MG63 (cell line): ENCODE measurements at places on chromosomes 4 and X. TPM values are rescaled to one million over a fixed set of nuclear protein-coding genes. Genes with fewer than 3 reads are reported as not detected.

DNA sequence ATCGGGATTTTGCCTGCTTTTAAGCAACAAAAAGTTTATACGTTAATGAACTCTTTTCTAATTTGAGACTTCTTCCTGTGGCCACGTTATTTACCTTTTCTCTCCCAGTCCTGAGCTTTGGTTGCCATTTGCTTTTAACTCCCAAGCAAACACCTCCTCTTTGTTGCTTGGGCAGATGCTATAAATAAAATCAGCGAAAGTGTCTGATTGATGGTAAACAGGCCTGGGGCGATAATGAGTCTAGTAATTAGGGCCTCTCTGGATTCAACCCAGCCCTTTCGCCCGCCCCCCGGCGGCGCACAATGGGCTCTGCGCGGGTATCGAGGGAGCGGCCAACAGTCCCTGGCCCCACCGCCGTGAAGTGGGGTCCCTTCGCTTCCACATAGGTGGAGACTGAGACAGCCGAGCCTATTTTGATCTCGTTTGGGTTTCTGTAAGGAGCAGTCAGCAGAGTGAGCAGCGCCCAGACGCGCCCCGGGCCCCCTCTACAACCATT lies 790 bp downstream of the CLGN start:
- peak; percentile 23 for DNase-seq

DNA sequence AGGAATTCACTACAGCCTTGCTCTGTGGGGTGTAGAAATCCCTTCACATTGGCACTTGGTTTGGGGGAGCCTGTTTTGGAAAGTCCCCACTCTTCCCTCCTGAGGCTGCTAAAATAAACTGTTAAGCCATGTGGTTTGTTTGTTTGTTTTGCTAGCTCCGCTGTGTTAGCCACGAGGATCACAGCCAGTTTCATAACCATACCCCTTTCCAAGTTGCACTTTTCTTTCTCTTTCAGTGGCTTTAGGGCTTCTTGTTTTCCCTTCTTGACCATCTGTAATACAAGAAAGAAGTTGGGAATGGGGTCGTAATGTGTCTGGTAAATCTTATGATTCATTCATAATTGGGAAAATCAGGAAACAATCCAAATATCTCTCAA lies 24.8 kb upstream of the UXT start:
- DNase-seq = no peak

GRCh38 chr4:41363384-41363981 lies 106.8 kb downstream of the UCHL1 start:
- peak; percentile 72 for DNase-seq

GRCh38 chrX:37383313-37383712 lies 34.1 kb downstream of the PRRG1 start:
- no peak for DNase-seq

GRCh38 chr4:55008166-55009056 lies 117.0 kb downstream of the KDR start:
- no peak for DNase-seq

GRCh38 chr4:140271553-140271952 lies 101.9 kb upstream of the SCOC start:
- no peak for DNase-seq

- no peak for DNase-seq
Observed at GRCh38 chr4:184950926-184951325, 67.4 kb upstream of the HELT start.

GRCh38 chr4:17323554-17324385 lies 188.1 kb downstream of the QDPR start:
- peak; percentile 63 for DNase-seq

DNA sequence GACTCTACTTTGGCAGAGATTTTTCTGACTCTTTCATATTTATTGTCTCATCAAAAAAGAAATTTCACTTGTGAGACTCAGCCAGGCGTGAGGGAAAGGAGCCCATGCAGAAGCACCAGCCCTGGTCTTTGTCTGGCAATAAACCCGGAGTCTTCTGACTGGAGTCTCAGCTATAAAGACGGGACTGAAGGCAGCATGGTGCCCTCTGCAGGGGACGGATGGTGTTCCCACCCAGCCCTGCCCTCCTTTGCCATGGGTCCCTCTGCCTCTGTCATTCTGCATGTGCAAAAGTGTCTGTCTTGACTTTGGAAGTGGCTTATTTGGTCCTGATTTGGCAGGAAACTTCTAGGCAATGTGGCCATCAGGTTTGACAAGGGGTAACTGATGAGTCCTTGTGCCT lies 14.2 kb downstream of the ZNF185 start:
- DNase-seq = no peak

- DNase-seq = no peak
Observed at GRCh38 chr4:170931321-170931720, 841.6 kb upstream of the AADAT start.

DNA sequence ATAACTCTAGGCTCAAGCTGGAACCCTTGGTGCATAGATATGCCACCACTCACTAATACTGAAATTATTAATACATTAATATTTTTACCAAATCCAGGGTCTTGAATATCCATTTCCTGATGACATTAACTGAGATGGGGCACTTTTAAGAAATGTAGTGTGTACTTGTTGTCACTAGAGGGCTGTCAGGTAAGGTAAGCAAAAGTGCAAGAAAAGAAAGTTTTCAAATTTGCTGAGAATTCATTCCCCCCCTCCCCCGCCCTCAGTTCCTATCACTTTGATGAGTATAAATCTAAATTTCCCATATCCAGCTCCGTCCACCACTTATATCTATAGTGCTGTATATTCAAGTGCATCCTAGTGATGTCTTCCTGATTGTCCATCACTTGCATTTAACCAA lies 20.5 kb upstream of the WDR44 start:
- DNase-seq = no peak

DNA sequence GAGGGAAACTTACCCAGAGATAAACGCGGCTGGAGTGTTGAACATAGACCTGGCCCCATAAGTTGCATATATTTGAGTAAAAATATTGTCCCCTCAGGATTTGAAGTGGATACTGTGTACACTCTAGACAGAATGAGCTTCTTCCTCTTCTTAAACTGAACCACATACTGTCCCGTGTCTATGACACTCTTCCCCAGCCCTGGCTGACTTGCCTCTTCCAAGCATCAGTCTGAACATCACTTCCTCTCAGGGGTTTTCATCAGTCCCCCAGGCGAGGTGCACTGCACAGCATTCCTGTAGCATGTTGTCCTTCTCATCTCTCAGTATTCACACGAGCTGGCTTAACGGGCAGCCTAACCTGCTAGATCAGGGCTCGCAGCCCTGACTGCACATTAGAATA lies 80.5 kb upstream of the TMEM150C start:
- DNase-seq = no peak

GRCh38 chr4:163810755-163811154 lies 316.3 kb downstream of the TMA16 start:
- DNase-seq = peak; percentile 19

DNA sequence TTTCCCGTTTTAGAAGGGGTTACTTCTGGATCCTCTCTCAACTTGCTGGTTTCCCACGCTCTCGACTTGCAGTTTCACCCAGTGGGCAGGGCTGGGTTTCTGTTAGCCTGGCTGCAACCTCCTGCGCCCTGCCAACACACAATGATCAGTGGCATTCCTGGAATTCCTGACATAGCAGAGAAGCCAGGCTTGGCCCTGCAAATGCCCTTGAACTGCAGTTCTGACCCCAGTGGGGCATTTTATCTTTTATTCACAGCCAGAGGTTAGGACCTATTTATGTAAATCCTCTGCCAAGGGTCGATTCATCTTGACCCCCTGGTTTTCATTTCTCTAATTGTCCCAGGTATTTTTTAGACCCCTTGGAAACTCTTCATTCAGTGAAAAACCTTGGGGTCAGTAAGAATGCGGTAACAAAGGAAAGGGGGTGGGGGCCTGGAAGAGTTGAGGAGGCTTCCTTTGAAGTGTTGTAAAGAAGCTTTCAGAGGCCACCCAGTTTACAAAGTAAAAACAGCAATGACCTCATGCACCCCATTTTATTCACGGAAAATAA lies 217.6 kb downstream of the ZNF674 start:
- DNase-seq = peak; percentile 82

- no peak for DNase-seq
Observed at GRCh38 chrX:155055494-155055893, 15.4 kb downstream of the CMC4 start.

DNA sequence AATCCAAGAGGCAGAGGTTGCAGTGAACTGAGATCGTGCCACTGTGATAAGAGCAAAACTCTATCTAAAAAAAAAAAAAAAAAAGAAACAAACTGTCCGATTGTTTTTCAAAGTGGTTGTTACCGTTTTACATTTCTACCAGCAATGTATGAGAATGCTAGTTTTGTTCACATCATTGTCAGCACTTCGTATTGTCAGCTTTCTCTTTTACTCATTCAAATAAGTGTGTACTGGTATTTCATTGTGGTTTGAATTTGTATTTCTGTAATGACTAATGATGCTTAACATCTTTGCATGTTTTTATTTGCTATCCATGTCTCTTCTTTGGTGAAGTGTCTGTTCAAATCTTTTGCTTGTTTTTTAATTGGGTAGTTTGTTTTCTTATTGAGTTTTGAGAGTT lies 65.8 kb downstream of the GPR101 start:
- no peak for DNase-seq

DNA sequence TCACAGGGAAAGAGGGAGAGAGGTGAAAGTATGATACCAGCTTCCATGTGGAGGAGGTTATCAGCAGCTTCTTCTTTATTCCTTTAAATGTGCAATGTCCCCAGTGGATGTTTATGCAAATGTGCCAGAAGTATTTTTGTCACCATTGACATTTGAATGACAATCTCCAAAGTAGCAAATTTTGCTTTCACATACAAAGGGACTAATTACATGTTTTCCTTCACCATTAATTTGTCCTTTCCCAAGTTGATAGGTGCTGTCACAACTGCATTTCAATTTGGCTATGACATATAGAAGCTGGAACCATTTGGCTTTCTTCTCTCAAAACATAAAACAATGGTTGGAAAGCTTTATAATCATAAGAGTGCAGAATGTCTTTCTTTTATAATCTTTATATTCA lies 469.0 kb upstream of the NWD2 start:
- no peak for DNase-seq

DNA sequence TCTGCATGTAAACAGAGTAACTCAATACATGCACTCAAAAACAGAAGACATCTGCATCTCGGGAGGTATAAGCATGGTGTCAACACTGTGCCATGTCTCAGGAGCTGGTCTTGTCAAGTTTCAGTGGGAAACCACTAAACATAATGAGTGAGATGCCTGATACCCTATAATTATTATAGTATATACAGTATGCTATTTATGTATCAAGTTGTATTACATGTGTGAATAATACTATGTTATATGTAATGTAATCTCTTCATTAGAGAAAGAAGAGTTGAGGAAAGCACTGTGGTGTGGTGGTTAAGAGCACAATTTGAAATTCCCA lies 2.5 kb downstream of the PPBP start:
- DNase-seq = no peak

DNA sequence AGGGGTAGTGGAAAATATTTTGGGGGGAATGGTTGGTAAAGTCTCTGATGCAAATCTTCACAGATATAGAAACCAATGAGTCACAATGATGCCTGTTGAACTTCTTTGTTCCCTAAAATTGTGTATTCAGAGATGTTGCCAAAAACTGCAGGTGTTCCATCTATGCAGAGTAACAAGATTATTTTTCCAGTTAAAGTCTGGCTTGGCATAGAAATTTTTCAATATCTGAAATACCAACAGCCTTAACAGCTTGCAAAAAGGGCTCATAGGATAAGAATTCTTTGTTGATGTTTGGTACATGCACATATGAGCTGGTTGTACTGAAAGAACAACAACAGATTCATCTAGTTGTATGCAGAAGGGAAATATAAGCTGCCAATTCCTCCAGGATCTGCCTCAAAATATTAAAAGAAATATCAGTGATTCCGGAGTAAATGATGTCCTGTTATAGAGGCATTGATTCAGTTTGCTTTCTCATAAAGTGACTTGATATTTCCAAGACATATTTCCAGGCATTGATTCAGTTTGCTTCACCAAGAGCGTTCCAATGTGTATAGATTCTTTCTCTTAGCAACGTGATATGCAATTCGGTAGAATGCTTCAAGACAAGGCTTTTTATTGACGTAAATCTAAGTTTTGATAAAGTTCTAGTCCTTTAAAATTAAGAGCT lies 564.4 kb downstream of the TMA16 start:
- no peak for DNase-seq

GRCh38 chr4:41142376-41143310 lies 71.7 kb downstream of the APBB2 start:
- DNase-seq = peak; percentile 54

DNA sequence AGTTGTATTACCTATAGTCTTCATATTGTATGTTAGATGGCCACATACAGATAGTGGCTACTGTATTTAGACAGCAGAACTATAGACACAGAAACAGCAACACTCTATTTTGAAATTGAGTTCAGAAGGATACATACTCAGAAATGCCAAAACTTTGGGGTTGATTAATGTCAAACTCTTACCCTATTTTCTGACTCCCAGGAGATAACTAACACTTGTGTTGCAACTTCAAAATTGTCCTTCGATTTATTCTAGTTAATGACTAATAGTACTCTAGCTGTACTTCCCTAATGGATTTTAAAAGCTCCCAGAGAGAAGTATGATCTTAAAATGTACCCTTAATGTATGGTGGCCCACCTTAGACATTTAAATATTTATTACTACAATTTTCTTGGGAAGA lies 229.9 kb upstream of the UGT8 start:
- DNase-seq = no peak

DNA sequence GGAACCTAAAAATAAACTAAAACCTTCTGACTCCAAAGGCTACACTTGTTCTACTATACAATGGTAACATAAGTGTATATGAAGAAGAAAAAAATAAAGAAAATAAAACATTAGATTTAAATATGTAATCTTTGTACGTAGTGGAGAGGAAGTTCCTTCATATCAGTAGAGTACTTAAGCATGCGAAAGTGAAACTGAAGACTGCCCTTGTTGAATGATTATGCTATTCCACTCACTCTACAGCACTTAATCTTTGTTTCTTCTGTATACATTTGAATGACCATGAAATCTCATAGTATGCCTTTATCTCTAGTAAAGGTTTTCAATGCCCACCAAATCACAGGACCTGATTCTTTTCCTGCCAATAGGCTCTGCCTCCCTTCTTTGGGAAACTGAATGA lies 78.9 kb downstream of the NDST3 start:
- no peak for DNase-seq

- peak; percentile 36 for DNase-seq
Observed at GRCh38 chr4:141352909-141353525, 132.3 kb downstream of the ZNF330 start.

DNA sequence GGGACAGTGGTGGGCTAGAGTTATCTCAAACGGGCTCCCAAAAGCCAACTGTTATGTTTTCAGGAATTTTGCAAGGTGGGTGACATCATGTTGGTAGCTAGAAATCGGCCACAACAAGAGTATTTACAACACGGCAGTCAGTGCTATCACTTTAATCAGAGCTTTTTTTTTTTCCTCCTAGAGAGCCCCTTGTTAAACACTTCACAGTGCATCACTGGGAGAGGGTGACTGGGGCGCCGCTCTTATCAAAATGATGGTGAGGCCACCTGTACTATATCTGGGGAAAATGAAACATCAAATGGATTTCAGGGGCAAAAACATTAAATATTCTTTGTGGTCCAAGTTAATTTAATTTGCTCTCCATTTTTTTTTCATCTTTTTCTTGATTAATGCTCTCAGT lies 44.9 kb downstream of the MAMLD1 start:
- DNase-seq = no peak

CT45A2 gene
- total RNA-seq = not detected in 2 replicates

TMPRSS11F gene
- not detected in 2 replicates for total RNA-seq

USP46 gene
- 14.6 and 28.2 TPM in 2 replicates for total RNA-seq

FAM47E gene
- total RNA-seq = 0.16 TPM in 1 of 2 replicates, not detected in the other

EVC2 gene
- not detected in 2 replicates for total RNA-seq

AMOT gene
- 0.79 and 2.7 TPM in 2 replicates for total RNA-seq

STARD8 gene
- total RNA-seq = 1.4 and 2.8 TPM in 2 replicates

CYLC1 gene
- not detected in 2 replicates for total RNA-seq

PROM1 gene
- not detected in 2 replicates for total RNA-seq

MGAT4D gene
- not detected in 2 replicates for total RNA-seq

MTM1 gene
- total RNA-seq = 8.7 and 9.1 TPM in 2 replicates

PACRGL gene
- 8.4 and 44.2 TPM in 2 replicates for total RNA-seq
